ENCODE measurements at places on chromosomes 5 and 9. TPM values are rescaled to one million over a fixed set of nuclear protein-coding genes. Genes with fewer than 3 reads are reported as not detected.

- H3K4me3 ChIP-seq = no peak overlapping the region
- H3K27ac ChIP-seq = no peak overlapping the region
- no peaks in the 10 kb centered on the region for H3K36me3 ChIP-seq
Measured at GRCh38 chr5:15283076-15283475, 216.9 kb upstream of the FBXL7 start.

GRCh38 chr5:41820150-41820549 lies 50.1 kb downstream of the OXCT1 start:
- no peak for DNase-seq
- H3K27ac ChIP-seq = no peak overlapping the region
- no peaks in the 10 kb centered on the region for H3K4me1 ChIP-seq
- no peaks in the 10 kb centered on the region for H3K36me3 ChIP-seq
- H3K4me3 ChIP-seq = no peak overlapping the region

DNA sequence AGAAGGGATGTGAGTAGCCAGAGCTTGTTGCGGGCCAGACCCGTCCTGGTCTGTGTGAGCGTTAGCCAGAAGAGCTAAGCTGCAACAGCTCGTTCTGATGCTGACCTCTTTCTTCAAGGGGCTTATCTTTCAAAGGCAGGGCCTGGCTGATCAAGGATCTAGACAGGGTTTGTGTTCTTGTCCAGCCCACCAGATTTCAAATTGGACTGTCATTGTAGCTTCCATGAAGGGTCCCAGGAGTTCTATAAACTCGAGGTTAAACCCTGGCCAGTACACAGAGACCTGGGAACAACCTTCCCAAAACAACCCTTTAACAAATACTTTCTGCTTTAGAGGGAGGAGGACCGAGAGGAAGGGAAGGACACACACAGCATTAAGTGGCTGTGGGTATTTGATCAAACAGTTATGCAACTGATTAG lies 153.0 kb upstream of the TUT7 start:
- H3K27ac ChIP-seq = no peak overlapping the region
- no peaks in the 10 kb centered on the region for H3K27me3 ChIP-seq

DNA sequence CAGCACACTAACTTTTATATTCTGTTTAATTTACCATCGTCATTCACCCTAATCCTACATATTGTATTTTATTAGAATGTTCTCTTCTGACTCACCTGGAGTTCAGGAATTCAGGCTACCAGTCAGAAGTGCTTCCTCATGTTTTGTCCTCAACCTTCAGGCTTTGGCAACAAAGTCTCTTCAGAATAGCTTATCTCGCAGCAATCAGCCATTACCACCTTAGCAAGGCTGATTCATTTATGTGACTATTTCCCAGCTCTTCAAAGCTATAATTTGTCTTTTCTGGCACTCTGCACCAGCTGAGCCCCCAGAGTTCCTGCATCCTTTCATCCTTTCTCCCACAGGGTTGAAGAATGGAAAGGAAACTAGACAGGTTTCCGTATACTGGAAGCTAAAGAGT lies 365.5 kb upstream of the CDH18 start:
- no peak overlapping the region for H3K4me3 ChIP-seq
- H3K27ac ChIP-seq = no peak overlapping the region
- 0 out of 2 replicates have a peak, but pooled peaks cover 6% of the 10 kb centered on the region for H3K4me1 ChIP-seq
- no peaks in the 10 kb centered on the region for H3K36me3 ChIP-seq

DNA sequence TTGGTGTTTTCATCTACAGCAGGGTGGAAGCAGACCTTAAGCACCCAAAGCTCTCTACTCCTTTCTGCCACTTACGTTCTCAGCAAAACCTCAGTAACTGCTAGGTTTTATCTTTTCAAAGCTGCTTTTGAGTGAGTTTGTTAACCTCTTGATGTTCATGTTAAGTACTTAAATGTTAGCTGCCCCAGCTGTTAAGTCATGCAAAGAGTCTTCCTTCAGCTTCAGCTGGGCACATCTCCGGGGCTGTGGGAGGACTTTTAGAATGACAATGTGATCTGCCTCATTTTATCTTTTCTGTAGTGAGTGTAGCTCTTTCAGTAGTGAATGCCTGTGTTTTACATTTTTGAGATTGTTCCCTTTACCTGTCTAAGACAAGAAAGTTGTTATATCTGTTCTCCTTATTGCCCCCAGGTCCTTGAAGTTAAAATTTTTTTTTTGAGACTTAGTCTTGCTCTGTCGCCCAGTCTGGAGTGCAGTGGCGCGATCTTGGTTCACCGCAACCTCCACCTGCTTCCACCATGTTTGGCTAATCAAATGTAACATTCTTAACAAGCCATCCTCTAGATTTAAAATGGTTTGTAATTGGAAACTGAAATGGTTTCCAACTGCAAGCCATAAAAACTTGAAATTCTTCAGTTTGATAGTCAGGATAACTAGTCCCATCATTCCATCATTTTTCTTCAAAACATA lies 19.6 kb downstream of the KDM4C start:
- H3K27ac ChIP-seq = no peak overlapping the region
- no peaks in the 10 kb centered on the region for H3K36me3 ChIP-seq

DNA sequence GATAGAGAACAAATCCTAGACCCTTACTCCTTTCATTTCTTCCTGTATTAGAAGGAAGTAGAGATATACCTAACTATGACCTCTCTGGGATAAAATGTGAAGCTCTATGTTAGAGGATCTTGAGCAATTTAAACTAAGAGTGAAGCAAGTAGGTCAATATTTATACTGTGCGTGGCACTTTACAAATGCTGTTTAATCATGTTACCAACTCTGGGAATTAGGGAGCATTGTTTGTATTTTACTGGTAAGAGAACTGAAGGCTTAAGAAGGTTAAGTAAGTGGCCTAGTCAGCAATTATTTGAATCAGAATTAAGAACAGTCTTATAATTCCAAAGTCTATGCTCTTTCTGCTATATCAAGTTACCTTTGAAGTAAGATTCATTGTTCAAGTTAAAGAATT lies 12.0 kb downstream of the TNC start:
- H3K27me3 ChIP-seq = no peaks in the 10 kb centered on the region
- H3K27ac ChIP-seq = peak overlapping the region; percentile 54
- H3K36me3 ChIP-seq = no peaks in the 10 kb centered on the region
- DNase-seq = no peak
- no peak overlapping the region for H3K4me3 ChIP-seq
- H3K4me1 ChIP-seq = peaks cover 26% of the 10 kb centered on the region

GRCh38 chr5:61055434-61056006 lies 106.7 kb downstream of the SMIM15 start:
- no peak overlapping the region for H3K27ac ChIP-seq
- H3K27me3 ChIP-seq = no peaks in the 10 kb centered on the region
- DNase-seq = peak; percentile 42
- H3K4me3 ChIP-seq = no peak overlapping the region

GRCh38 chr9:32906213-32906612 lies 95.2 kb downstream of the APTX start:
- H3K36me3 ChIP-seq = no peaks in the 10 kb centered on the region
- no peak for DNase-seq
- H3K4me1 ChIP-seq = no peaks in the 10 kb centered on the region
- H3K27me3 ChIP-seq = no peaks in the 10 kb centered on the region
- H3K27ac ChIP-seq = no peak overlapping the region
- H3K4me3 ChIP-seq = no peak overlapping the region

GRCh38 chr5:65076251-65076869 lies 307.6 kb downstream of the CWC27 start:
- H3K4me1 ChIP-seq = no peaks in the 10 kb centered on the region
- H3K27ac ChIP-seq = no peak overlapping the region
- H3K27me3 ChIP-seq = no peaks in the 10 kb centered on the region
- no peak overlapping the region for H3K4me3 ChIP-seq
- peak; percentile 12 for DNase-seq

DNA sequence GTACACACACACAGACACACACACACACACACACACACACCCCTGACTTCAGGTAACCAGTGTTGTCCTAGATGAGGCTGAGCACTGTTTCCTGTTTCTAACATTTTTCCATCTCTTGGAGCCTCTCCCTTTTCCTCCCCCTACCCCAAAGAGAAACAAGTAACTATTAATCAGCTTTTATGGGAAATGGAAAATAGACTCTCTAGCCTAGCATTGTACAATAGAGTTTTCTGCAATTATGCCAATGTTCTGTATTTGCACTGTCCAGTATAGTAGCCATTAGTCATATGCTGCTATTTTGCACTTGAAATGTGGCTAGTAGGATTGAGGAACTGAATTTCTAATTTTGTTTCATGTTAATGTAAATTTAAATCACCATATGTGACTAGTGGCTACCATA lies 33.1 kb downstream of the RAB3C start:
- H3K36me3 ChIP-seq = no peaks in the 10 kb centered on the region
- no peak overlapping the region for H3K4me3 ChIP-seq
- H3K27ac ChIP-seq = no peak overlapping the region
- DNase-seq = no peak
- no peaks in the 10 kb centered on the region for H3K4me1 ChIP-seq

DNA sequence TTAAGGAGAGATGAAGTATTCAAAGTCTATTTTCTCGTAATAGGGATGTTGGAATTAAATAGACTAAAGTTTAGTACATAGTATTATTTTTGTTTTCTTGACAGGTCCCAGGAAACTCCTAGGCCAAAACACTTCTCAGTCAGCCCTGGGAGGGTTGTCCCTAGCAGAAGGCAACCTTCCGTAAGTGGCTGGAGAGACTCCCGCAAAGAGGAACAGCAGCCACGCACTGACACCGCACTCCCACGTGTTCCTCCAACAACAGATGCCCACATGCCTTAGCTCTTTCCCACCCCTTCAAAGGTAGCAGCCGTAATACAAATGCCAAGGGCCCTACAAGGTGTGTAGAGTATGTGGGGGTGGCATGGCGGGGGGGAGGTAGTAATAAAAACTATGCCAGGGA lies 28.4 kb downstream of the PCDHGC5 start:
- H3K36me3 ChIP-seq = peaks cover 26% of the 10 kb centered on the region
- H3K4me1 ChIP-seq = peaks cover 36% of the 10 kb centered on the region
- no peak overlapping the region for H3K4me3 ChIP-seq

- no peaks in the 10 kb centered on the region for H3K27me3 ChIP-seq
- no peaks in the 10 kb centered on the region for H3K4me1 ChIP-seq
- DNase-seq = no peak
- no peaks in the 10 kb centered on the region for H3K36me3 ChIP-seq
Measured at GRCh38 chr5:8769631-8770030, 776.2 kb downstream of the SEMA5A start.

- H3K4me1 ChIP-seq = no peaks in the 10 kb centered on the region
- no peaks in the 10 kb centered on the region for H3K36me3 ChIP-seq
- no peak for DNase-seq
- no peak overlapping the region for H3K4me3 ChIP-seq
- H3K27ac ChIP-seq = no peak overlapping the region
Measured at GRCh38 chr9:511861-512260, 297.2 kb downstream of the DOCK8 start.

Gene RNF208
- total RNA-seq = 38.0 TPM

Gene SPATA31D1
- not detected for total RNA-seq

Gene PCDHGA6
- 0.17 TPM for total RNA-seq

Gene OR13C8
- not detected for total RNA-seq

Gene PROB1
- 2.9 TPM for total RNA-seq

Gene IFNA2
- total RNA-seq = not detected

Gene PCDHA8
- total RNA-seq = not detected

Gene RNF14
- 29.7 TPM for total RNA-seq

All from PC-9 (cell line).